ENCODE measurements at places on chromosomes 5 and 9.

GRCh38 chr9:127384016-127384730 is 12.8 kb upstream of the SLC2A8 start:
- DNase-seq: no peak

DNA sequence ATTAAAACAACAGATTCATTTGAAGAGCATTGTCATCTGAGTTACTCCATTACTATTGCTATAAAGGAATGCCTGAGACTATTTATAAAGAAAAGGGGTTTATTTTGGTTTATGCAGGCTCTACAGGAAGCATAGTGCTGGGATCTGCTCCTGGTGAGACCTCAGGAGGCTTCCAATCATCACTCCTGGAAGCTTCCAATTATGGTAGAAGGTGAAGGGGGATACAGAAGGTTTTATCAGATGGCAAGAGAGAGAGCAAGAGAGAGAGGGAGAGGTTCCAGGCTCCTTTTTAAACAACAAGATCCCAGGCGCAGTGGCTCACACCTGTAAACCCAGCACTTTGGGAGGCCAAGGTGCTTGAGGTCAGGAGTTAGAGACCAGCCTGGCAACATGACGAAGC is 63.5 kb downstream of the ASS1 start:
- no peak for DNase-seq

- DNase-seq: no peak
Measured at GRCh38 chr5:169260896-169261569, 39.9 kb downstream of the SLIT3 start.

DNA sequence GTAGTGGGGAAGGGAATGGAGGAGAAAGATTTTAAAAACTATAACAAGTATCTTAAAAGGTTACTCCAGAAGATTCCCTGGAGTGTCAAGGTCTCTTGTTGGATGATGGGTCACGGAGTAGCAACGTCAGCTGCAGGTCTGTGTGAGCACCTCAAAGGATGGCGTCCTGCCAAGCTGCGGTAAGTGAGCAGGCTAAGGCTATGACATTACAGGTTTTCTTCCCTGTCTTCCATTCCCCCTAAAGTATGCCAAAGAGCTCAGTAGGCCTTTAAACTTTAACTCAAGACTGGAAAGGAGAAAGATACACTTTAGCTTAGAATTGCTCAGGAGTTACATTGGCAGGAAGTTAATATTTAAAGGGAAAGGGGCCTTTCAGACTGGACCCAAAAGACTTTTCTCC is 17.5 kb downstream of the SPOCK1 start:
- DNase-seq: no peak

DNA sequence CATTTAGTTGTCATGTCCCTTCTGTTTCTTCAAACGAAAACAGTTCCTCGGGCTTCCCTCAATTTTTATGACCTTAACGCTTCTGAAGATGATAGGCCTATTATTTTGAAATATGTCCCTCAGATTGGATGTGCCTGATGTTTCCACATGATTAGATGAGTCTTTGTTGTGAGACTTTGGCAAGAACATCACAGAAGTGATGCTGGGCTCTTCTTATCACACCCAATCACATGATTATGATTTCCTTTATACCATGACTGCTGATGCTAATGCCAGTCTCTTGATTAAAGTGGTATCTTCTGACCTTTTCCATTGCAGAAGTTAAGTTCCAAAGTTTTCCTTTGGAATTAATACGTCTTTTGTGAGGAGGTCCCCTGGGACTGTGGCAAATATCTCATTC is 175.7 kb downstream of the SAXO1 start:
- DNase-seq: no peak

- no peak for DNase-seq
Measured at GRCh38 chr5:143174714-143175398, 228.6 kb downstream of the NR3C1 start.

DNA sequence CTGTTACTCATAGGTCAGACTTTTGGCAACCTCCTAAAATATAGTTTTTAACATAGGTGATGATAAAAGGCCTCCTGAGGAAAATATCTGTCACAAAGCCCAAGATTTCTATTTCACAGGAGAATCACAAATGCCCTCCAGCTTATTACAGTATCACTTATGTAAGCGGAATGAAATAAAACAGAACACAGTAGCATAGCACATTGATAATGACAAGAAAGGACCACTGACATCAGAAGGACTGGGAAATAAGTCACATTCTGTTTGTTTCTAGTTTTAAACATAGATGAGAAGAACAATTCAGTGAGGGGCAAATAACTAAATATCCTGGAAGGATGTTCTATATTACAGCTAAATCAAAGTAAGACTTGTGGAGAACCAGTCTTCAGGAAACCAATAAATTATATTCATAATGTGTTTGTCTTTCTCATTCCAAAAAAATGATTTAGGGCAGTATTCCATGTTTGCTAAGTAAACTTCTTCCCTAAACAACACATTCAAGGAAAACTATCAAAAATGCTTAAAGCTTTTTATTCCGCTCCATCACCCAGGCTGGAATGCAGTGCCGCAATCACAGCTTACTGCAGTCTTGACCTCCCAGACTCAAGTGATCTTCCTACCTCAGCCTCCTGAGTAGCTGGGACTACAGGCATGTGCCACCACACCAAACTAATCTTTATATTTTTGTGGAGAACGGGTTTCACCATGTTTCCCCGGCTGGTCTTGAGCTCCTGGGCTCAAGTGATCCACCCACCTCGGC is 20.8 kb upstream of the CTNNAL1 start:
- DNase-seq: no peak

GRCh38 chr9:117860849-117861248 is 156.6 kb downstream of the TLR4 start:
- DNase-seq: no peak

DNA sequence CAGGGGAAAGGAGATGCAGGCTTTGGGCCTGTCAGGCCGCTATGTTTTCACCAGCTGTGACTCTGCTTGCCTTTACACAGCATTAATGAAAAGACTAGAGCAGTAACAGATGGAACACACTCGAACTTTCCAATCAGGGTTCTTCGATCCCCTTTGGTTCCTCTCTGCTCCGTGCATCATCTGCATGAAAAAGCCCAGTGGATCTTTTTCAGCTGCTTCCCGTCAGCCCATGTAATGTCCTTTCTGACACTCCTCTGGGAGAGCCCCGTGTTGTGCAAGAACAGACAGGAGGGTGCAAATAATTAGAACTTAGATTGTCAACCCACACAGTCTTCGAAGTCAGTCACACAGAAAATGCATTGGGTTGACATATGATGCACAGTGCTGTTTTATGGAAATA is 448.9 kb upstream of the ZNF462 start:
- DNase-seq: no peak

GRCh38 chr9:74724317-74724716 is 163.4 kb downstream of the TRPM6 start:
- no peak for DNase-seq

GRCh38 chr5:72369711-72370110 is 49.5 kb downstream of the PTCD2 start:
- DNase-seq: no peak

GRCh38 chr5:99133921-99134320 is 205.1 kb upstream of the CHD1 start:
- DNase-seq: no peak

DNA sequence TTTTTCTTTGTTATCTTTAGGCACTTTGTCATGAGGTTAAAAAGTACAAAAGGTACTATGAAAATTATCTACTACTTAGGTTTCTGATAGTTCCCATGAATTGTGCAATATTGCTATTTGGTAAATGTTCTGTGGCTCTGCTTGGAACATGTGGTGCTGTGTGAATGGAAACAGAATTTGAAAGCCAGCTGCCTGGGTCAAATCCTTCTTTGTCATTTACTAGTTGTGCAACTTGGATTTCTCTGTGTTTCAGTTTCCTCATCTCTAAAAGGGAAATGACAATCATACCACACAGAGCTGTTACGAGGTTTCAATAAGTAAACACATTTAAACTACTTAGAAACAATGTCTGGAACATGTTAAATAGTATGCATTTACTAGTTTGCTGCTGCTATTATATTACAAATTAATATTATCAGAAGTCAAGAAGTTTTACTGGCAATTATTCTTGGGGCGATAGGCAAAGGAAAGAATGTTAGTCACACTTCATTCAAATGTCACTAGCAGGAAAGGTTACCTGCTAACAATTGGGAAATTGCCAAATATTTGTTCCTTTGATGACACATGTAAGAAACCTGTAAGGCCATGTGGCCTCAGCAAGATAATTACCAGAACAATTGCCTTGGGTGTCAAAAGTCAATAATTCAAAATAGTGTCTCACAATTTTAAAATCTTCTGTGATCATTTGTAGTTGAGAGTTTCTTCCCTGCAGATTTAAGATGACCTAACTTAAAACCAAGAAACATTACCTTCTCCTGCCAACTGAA is 184.8 kb downstream of the KIAA0825 start:
- no peak for DNase-seq

- no peak for DNase-seq
Measured at GRCh38 chr5:33999978-34000377, 7.9 kb downstream of the AMACR start.

DNA sequence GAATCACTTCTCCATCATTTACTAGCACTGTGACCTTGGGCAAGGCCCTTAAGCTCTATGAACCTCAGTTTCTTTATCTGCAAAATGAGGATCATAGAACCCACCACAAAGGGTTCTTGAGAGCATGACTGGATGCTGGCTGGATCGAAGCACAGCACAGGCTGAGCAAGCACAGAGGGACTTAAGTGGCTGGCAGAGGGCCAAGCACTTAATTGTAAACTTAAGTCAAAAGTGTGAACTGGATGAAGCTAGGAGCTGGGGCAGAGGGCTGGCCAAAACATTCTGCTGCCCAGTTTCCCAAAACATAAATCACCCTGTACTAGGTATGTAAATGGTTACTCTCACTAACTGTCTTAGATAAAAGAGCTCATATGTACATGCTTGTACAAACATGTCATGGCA is 112.3 kb upstream of the WWC1 start:
- DNase-seq: no peak

- DNase-seq: no peak
Measured at GRCh38 chr9:95284162-95285080, 33.1 kb downstream of the FANCC start.

DNA sequence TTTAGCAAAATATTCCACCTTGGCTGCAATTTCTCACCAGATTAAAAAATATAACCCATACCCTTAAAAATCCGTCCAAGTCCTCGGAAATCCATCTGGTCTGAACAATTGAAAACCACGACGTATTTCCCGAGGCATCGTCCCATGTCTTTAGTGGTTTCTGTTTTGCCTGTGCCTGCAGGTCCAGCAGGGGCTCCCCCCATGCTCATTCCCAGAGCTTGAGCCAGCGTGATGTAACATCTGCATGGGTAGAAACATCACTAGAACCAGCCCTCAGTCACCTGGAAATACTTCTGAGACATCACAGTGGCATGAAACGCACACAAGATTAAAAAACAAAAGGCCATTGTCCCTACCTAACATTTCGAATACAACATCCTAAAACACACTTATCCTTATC is 114.0 kb downstream of the DNAH5 start:
- no peak for DNase-seq

DNA sequence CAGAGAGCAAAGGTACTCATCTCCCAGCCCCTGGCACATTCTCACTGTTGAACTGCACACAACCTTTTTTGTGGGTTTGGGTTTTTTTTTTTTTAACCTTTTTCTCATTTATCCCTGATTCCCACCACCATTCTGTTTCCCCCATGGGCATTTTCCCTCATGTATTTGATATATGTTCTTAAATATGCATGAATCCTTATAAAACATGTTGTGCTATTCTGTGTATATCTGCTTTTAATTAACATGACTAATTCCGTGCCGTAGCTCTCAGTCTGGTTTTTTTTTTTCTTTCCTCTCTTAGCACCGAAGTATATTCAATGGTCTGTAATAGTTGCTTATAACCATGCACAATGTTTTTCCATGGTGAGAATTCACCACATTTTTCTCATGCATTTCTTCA is 204.5 kb downstream of the RGS3 start:
- no peak for DNase-seq

- DNase-seq: no peak
Measured at GRCh38 chr9:967903-968641, 8.4 kb upstream of the DMRT3 start.

- no peak for DNase-seq
Measured at GRCh38 chr9:91089405-91090129, 272.2 kb downstream of the AUH start.

DNA sequence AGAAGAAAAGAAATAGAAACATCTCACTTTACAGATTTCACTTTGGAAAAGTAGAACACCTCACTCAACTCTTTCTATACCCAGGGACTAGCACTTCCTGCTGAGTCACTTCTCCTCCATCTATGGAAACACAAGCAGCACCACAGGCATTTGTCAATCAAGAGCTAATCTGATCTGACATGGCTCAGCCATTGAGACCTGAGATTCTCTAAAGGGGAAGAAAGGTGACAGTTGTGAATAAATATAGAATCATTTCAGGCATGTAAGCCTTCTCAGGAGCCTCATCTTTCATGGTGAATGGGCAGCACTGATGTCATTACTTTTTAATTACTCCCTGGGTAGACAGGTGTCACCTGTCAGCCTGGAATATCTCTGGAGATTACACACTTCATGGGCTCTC is 559.8 kb downstream of the HINT1 start:
- no peak for DNase-seq

GRCh38 chr9:123081824-123082223 is 48.4 kb downstream of the GPR21 start:
- no peak for DNase-seq

- DNase-seq: no peak
Measured at GRCh38 chr5:173441053-173441628, 112.9 kb upstream of the STC2 start.

GRCh38 chr5:96279801-96280542 is 153.1 kb downstream of the PCSK1 start:
- peak; percentile 18 for DNase-seq

DNA sequence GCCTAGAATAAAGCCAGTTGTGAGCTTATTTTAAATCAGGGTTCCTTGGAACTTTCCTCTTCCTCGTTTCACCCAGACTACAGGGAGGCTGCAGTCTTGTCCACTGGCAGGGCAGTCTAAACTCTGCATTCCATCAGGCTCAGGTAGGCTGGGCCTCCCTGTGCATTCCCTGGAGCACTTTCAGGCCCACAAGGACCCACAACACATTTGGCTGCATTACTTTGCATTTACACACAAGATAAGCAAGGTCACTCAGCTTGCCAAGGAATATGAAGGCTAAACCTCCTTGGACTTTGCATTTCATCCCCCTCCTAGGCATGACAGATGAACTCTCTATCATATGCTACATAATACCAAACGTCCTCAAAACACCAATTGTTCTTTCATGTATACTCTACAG is 104.2 kb downstream of the MARCHF3 start:
- no peak for DNase-seq
